Glutamatergic neuron (in vitro differentiated cells): ENCODE measurements at places on chromosomes 11 and 22. TPM values are rescaled to one million over a fixed set of nuclear protein-coding genes. Genes with fewer than 3 reads are reported as not detected.

HORMAD2 gene
- not detected for total RNA-seq

FZD4 gene
- total RNA-seq: 2.0 TPM

DTX4 gene
- total RNA-seq: 4.1 TPM

SLC16A8 gene
- total RNA-seq: not detected

GAB4 gene
- 0.15 TPM for total RNA-seq

C11orf65 gene
- 0.54 TPM for total RNA-seq

CCS gene
- total RNA-seq: 65.1 TPM

TSPAN18 gene
- 80.4 TPM for total RNA-seq

OR4X1 gene
- not detected for total RNA-seq

TREH gene
- total RNA-seq: not detected

HOATZ gene
- total RNA-seq: not detected

CLMP gene
- total RNA-seq: 24.2 TPM

GLYAT gene
- not detected for total RNA-seq

CCDC87 gene
- 0.51 TPM for total RNA-seq

VSTM5 gene
- 2.0 TPM for total RNA-seq

ST3GAL4 gene
- 10.4 TPM for total RNA-seq

SCO2 gene
- total RNA-seq: 4.8 TPM

MMP12 gene
- total RNA-seq: not detected

FGF4 gene
- total RNA-seq: 0.37 TPM

SPI1 gene
- total RNA-seq: not detected

LRFN4 gene
- 67.1 TPM for total RNA-seq

ANO9 gene
- total RNA-seq: 1.8 TPM

PYGM gene
- total RNA-seq: 5.5 TPM

BMAL1 gene
- total RNA-seq: 8.6 TPM

TRIM64C gene
- not detected for total RNA-seq

DAGLA gene
- 9.6 TPM for total RNA-seq

FXYD6 gene
- 57.1 TPM for total RNA-seq

GRAP2 gene
- not detected for total RNA-seq

GRM5 gene
- total RNA-seq: not detected

CALCA gene
- total RNA-seq: not detected

RTN4RL2 gene
- 119 TPM for total RNA-seq

ZP1 gene
- not detected for total RNA-seq
